ENCODE measurements at places on chromosomes 5 and 9. TPM values are rescaled to one million over a fixed set of nuclear protein-coding genes. Genes with fewer than 3 reads are reported as not detected.

DNA sequence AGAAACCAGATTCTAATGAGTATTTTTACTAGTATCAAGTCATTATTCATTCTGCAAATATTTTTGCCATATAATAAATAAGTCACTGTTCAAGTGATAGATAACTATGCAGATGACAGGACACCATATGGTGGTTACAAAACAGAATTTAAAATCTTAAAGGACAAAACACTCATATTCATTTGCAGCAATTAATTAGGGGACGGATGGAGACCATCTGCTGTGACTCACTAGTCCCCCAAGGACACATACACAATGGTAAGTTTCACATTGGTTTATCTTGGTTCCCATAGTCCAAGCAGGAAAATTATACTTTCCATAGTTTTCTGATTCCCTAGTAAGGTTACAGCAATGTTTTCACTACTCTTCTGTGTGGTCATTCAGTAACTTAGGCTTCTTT lies 28.4 kb upstream of the SPATA31C2 start:
- no peaks in the 10 kb centered on the region for H3K27me3 ChIP-seq
- no peaks in the 10 kb centered on the region for H3K4me1 ChIP-seq
- H3K4me3 ChIP-seq, result no peak overlapping the region
- H3K36me3 ChIP-seq, result no peaks in the 10 kb centered on the region
- DNase-seq, result no peak

GRCh38 chr9:2933165-2934095 lies 89.5 kb upstream of the PUM3 start:
- H3K36me3 ChIP-seq, result no peaks in the 10 kb centered on the region
- H3K4me1 ChIP-seq, result no peaks in the 10 kb centered on the region
- no peak for DNase-seq
- no peaks in the 10 kb centered on the region for H3K27me3 ChIP-seq
- no peak overlapping the region for H3K4me3 ChIP-seq
- no peak overlapping the region for H3K27ac ChIP-seq

- no peaks in the 10 kb centered on the region for H3K36me3 ChIP-seq
- no peak for DNase-seq
- H3K27ac ChIP-seq, result no peak overlapping the region
- no peak overlapping the region for H3K4me3 ChIP-seq
- H3K4me1 ChIP-seq, result no peaks in the 10 kb centered on the region
Observed at GRCh38 chr5:35826056-35826455, 30.6 kb upstream of the IL7R start.

The SMAD5 gene
- total RNA-seq, result 34.4 TPM

- no peak overlapping the region for H3K4me3 ChIP-seq
- no peak for DNase-seq
Observed at GRCh38 chr5:492314-492893, 31.8 kb downstream of the SLC9A3 start.
